Peyer's patch (tissue), 4 donors: ENCODE measurements at places on chromosomes 13 and 19.

GRCh38 chr19:39017026-39017425, 15.3 kb downstream of the FBXO27 start:
- no peaks in the 10 kb centered on the region for H3K36me3 ChIP-seq
- no peaks in the 10 kb centered on the region for H3K4me1 ChIP-seq
- no peaks in the 10 kb centered on the region for H3K27me3 ChIP-seq

DNA sequence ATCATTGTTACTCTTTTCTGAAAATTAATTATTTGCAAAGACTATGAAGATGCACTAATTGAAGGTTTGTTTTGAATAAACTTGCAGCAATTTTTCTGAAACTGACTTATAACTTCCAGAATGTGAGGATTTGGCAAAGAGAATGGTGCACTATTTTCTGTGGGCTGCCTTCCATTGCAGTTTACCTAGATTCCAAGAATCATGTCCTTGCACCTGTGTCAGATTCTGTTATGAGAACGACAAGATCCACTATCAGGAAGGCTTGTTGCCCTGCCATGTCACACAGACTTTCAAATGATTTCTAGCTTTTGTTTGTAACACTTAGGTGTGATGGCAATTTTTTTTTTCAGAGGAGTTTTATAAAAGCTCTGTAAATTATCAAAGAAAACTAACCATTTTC, 5.6 kb upstream of the SLAIN1 start:
- no peak overlapping the region for H3K27ac ChIP-seq
- no peaks in the 10 kb centered on the region for H3K4me1 ChIP-seq
- DNase-seq = no peak

- H3K4me1 ChIP-seq = no peaks in the 10 kb centered on the region
- no peaks in the 10 kb centered on the region for H3K36me3 ChIP-seq
- H3K27ac ChIP-seq = no peak overlapping the region
- no peak overlapping the region for H3K4me3 ChIP-seq
Observed at GRCh38 chr19:52742516-52742915, 7.7 kb upstream of the ZNF611 start.

- no peaks in the 10 kb centered on the region for H3K36me3 ChIP-seq
- no peak for DNase-seq
- peak overlapping the region; percentile 89 for H3K4me3 ChIP-seq
- no peaks in the 10 kb centered on the region for H3K27me3 ChIP-seq
- peak overlapping the region; percentile 95 for H3K27ac ChIP-seq
- H3K4me1 ChIP-seq = peaks cover 51% of the 10 kb centered on the region
Observed at GRCh38 chr19:1019980-1020867, 699 bp downstream of the TMEM259 start.

- DNase-seq = no peak
- no peaks in the 10 kb centered on the region for H3K4me1 ChIP-seq
- H3K27me3 ChIP-seq = no peaks in the 10 kb centered on the region
- no peak overlapping the region for H3K4me3 ChIP-seq
Observed at GRCh38 chr13:71045101-71045500, 821.9 kb downstream of the DACH1 start.

GRCh38 chr19:37362733-37363132, 8.2 kb upstream of the ZNF527 start:
- no peak overlapping the region for H3K4me3 ChIP-seq
- H3K27ac ChIP-seq = no peak overlapping the region
- no peaks in the 10 kb centered on the region for H3K27me3 ChIP-seq
- no peak for DNase-seq
- H3K4me1 ChIP-seq = no peaks in the 10 kb centered on the region
- no peaks in the 10 kb centered on the region for H3K36me3 ChIP-seq

DNA sequence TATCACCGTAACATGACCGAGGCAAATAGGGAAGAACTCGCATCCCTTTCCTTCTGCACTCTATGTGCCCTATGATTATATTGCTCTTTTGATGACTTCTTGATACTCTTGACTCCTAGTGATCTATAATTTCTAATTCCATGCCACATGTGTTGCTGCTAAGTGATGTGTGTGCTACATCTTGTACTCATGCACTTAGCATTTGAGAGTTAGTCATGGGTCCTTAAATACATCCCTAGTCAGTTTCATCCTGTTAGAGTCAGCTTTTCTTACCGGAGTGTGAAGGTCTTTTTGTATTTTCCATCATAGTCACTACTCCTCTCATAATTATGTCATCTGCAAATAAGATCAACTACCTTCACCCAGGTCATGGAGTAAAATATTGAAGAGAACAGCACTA, 30.2 kb downstream of the RXFP2 start:
- H3K27ac ChIP-seq = no peak overlapping the region
- no peak for DNase-seq
- no peak overlapping the region for H3K4me3 ChIP-seq
- H3K4me1 ChIP-seq = no peaks in the 10 kb centered on the region

DNA sequence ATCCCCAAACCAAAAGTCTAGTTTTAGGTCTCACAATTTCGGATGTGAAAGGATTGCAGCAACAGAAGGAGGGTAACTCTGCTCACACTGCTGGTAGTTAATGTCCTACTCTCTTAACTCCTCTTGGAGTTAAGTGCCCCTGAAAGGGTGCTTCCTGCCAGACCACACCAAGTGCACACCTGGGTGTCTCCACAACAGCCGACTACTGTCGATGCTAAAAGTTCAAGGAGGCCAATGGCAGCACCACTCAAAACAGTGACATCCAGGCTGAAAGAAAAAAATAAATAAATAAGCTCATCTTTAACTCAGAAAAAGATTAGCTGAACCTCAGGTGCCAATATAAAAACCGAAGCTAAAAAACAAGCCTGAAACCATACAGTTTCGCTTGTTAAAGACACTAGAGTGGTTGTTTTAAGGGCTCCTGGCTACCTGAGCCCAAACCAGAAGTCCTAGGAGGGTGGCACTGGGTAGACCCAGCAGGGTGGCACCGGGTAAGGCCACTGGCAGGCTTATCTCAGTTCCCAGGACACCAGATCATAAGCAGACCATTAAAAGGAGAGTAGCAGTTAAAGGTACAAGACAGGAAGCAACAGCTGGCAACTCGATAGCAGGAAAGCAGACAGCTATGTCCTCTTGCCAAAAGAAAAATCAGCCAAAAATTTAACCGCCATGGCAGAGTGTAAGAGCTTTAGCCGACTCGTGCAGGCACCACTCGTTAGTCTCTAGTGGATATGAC, 39.3 kb downstream of the BRD4 start:
- no peak overlapping the region for H3K4me3 ChIP-seq
- DNase-seq = no peak
- no peaks in the 10 kb centered on the region for H3K4me1 ChIP-seq
- H3K36me3 ChIP-seq = no peaks in the 10 kb centered on the region
- no peak overlapping the region for H3K27ac ChIP-seq

- H3K4me3 ChIP-seq = peak overlapping the region; percentile 84
- peak overlapping the region; percentile 94 for H3K27ac ChIP-seq
- peaks cover 19% of the 10 kb centered on the region for H3K4me1 ChIP-seq
- no peaks in the 10 kb centered on the region for H3K27me3 ChIP-seq
- DNase-seq = peak; percentile 60
Observed at GRCh38 chr19:35266520-35267352, 2.0 kb upstream of the USF2 start.

- no peak for DNase-seq
- no peaks in the 10 kb centered on the region for H3K36me3 ChIP-seq
- H3K4me3 ChIP-seq = no peak overlapping the region
- H3K27ac ChIP-seq = no peak overlapping the region
- no peaks in the 10 kb centered on the region for H3K27me3 ChIP-seq
Observed at GRCh38 chr13:99000137-99000536, 22.3 kb upstream of the DOCK9 start.

DNA sequence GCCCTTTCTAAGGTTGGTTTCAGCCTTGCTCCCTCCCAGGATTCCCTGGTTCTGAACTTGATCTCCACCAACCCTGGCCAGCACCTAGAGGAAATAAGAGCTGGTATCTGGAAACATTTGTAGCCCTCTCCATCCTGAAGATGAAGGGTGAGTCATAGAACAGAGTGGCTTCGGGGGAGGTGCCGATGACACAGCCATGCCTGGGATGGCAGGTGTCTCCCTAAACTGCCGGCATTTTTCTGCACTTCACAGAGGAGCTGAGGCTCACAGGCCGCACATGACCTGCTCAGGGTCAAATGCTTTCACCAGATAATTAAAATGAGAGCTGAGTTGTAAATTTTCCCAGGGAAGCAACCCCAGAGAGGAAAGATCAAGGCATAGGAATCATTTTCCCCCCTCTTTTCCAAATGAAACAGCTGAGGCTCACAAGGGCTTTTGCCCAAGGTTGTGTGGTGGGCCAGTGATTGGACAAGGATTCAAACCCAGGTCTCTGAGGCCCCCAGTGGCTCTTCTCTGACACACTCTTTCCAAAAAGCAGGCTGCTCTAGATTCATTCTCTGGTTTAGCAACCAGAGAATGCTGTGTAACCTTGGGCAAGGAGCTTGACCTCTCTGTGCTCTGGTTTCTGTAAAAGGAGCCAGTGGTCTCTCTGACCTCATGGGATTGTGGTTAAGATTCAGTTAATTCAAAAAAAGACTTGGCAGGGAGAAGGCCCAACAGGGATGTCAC, 1.2 kb upstream of the SLC25A42 start:
- no peaks in the 10 kb centered on the region for H3K36me3 ChIP-seq
- H3K27ac ChIP-seq = peak overlapping the region; percentile 90
- no peaks in the 10 kb centered on the region for H3K27me3 ChIP-seq

- H3K36me3 ChIP-seq = no peaks in the 10 kb centered on the region
- no peaks in the 10 kb centered on the region for H3K27me3 ChIP-seq
- no peak overlapping the region for H3K4me3 ChIP-seq
- no peak overlapping the region for H3K27ac ChIP-seq
- no peak for DNase-seq
- H3K4me1 ChIP-seq = no peaks in the 10 kb centered on the region
Observed at GRCh38 chr13:39521701-39522100, 81.3 kb downstream of the LHFPL6 start.

- H3K4me3 ChIP-seq = no peak within 1 kb of the TSS
- H3K36me3 ChIP-seq = no peaks in the 10 kb centered on the region
- no peaks in the 10 kb centered on the region for H3K4me1 ChIP-seq
- no peaks in the 10 kb centered on the region for H3K27me3 ChIP-seq
- H3K27ac ChIP-seq = no peak within 1 kb of the TSS
Observed at GRCh38 chr13:83881917-83882605, at the start of gene SLITRK1. TSS of gene SLITRK1 (minus strand) at chr13:83882474. CDS start at chr13:83881507, 967 bp downstream.

DNA sequence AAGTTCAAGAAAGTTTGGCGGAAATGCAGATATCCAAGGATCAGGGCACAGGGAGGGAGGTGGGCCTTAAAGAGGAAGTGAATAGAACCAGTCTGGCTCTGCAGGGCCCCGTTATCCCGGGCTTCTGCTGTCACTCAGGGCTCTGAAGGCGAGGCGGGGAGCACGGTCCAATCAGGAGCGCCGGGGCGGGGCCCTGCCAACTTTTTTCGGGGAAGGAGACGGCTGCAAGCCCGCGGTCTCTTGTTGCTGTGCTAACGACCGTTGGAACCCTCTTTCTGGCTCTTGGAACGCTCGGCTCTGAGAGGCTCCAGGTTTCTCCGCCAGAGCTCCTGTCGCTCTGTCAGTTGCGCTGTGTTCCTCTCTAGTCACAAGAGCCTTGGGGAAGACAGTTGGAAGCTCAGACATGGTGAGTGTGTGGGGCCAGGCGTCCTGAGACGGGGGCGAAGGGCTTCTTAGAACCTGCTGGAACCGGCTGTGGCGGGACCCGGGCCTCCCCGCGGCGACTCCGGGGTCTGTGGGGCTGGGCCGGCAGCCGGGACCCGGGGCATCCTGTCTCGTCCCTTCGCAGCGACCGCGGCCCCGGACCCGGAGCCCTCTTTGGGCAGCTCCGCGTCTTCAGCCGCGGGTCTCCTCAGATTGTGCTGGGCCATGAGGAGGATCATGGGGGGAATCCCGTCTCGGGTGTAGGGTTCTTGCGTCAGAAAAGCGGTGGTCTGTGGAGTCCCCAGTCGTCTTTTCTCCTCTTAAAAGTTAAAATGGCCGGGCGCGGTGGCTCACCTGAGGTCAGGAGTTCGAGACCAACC, 27.7 kb downstream of the ZNF844 start:
- H3K36me3 ChIP-seq = no peaks in the 10 kb centered on the region
- peak overlapping the region; percentile 74 for H3K27ac ChIP-seq
- no peaks in the 10 kb centered on the region for H3K4me1 ChIP-seq
- H3K27me3 ChIP-seq = no peaks in the 10 kb centered on the region

DNA sequence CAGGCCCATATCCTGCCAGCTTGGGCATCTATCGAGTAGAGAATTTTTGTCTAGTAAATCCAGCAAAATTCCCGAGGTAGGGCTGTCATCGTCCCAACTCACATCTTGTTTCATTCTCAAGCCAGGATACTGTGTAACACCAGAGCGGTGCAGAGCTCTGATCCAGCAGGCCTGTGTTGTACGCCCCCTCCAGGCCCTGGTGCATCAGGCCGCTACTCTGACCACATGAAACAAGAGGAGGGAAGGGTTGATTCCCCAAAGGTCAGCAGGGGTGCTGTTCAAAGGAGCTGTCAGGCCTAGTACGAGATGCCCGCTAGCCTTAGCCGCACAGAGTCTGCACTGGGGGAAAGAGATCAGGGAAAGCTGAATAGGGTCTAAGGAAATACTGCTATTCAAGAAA, 276.0 kb downstream of the SLC7A1 start:
- no peak overlapping the region for H3K4me3 ChIP-seq
- no peaks in the 10 kb centered on the region for H3K4me1 ChIP-seq
- no peaks in the 10 kb centered on the region for H3K27me3 ChIP-seq
- H3K36me3 ChIP-seq = no peaks in the 10 kb centered on the region

DNA sequence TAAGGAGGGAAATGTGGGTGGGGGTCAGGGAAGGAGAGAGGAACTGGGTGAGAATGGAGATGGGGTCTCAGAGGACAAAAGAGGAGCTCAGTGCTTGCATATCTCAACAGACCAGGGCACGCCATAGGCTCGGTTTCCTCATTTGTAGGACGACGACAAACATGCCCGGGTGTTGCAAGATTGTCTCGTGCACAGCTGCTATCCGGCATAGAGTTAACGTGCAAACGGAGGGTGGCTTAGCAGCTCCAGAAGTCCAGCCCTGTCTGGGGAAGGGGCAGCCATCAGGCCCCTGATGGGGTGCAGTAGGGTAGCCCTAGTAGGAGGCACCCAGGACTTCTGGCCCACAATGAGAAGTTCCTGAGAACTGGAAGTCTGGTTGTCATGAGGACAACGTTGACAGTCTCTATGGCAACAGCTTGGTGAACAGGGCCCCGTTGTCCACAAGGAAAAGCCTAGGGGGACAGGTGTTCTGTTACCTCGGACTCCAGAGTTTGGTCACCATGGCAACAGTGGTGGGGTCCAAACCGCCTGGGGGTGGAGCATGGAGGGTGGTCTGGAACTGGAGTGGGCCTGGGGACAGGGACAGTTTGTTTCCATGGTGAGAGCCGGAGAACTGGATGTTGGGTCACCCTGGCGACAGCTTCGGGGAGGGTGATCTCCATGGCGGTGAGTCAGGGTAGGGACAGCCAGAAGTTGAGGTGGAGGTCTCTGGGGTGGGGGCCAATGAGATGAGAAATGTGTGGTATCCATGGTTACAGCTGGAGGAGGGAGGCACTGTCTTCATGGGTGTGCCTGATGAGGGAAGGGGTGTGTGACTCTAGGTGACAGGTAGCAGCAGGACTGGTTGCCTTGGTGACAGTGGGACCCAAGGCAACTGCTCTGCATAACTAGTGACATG, 16.8 kb downstream of the TM6SF2 start:
- no peak for DNase-seq
- peaks cover 4% of the 10 kb centered on the region for H3K27me3 ChIP-seq
- H3K36me3 ChIP-seq = no peaks in the 10 kb centered on the region
- peaks cover 8% of the 10 kb centered on the region for H3K4me1 ChIP-seq
